ENCODE measurements at places on chromosomes 11 and 22.

DNA sequence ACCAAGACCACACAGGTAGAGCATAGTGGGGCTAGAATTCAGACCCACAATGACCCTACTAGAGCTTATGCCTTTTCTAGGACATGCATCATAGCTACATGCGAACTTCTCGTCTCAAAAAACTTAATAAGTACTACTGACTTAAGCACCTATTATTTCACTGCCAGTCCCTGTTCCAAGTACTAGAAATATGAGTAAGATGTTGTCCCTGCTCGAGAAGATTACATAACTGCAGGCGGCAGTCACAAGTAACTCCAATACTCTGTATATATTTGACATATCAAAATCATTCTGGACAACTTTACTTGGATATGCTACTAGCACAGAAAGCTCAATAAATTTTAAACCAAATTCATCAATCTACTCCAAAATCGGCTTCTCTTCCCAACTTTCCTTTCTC lies 235.0 kb downstream of the TTC28 start:
- no peak for DNase-seq

- DNase-seq = no peak
These were observed 440.1 kb downstream of the MIAT start for GRCh38 chr22:27097506-27097905.

- no peak for DNase-seq
These were observed 17.1 kb downstream of the FAR1 start for GRCh38 chr11:13685461-13686108.

DNA sequence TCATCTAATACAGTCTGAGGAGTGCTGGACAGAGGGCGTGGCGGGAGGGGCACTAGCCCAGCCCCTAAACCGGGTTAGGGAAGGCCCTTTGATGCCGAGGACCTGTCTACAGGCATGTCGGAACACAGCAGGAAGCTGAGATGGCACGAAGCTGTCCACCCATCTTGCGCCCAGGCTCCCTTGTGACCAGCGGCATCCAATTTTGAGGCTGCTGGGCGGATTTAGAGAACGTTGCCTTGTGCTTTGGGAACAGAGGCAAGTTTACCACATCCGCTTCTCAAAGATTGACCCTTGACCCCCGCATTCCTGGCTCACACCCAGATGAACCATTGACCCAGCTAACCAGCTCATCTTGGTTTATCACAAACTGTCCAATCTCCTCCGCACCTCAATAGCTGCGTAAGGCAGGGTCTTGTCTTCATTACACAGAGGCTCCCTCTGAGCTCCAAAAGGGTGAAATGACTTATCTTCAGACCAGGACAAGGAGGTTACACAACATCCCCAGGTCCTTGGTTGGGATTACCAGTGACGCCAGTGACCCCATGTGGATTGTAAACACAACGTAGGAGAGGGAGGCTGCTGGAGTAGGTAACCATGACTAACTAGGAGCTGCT lies 4.5 kb downstream of the FAM83F start:
- DNase-seq = peak; percentile 67

DNA sequence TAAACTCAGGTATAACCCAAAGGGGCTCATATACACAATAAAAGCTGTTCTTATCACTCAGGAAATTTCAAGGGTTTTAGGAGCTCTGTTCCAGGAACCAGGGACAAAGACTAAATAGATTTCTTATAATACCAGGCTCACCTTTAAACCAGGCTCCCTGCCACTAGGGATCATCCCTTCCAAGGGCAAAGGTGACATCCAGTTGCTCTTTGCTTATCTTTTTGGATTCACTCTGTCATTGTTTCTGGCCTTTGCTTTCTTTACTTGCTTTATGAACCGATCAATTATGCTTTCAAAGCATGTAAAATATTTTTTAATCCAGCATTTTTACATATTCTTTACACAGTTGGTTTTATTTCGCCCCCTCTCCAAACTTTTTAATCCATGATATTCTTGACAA lies 321.7 kb upstream of the SYN3 start:
- DNase-seq = no peak

GRCh38 chr11:66564538-66564937 lies 3.9 kb downstream of the CTSF start:
- no peak for DNase-seq

DNA sequence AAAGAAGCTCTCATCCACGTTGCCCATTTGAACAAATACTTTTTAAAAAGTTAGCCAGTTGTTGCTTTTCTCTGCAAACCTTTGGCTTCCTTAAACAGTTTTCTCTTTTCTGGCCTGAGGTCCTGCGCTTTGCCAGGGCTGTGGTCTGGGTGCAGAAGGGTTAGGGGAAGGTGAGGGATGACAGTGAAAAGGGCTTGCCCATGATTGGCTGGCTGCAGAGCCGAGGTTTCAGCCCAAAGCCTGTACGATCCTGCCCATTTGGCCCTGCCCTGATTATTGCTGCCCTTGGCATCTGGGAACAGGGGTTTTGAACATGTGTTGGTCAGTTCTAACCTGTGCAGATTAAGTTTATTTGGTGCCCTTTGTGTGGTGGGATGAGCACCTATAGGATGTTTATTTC lies 1.5 kb downstream of the INCENP start:
- no peak for DNase-seq

DNA sequence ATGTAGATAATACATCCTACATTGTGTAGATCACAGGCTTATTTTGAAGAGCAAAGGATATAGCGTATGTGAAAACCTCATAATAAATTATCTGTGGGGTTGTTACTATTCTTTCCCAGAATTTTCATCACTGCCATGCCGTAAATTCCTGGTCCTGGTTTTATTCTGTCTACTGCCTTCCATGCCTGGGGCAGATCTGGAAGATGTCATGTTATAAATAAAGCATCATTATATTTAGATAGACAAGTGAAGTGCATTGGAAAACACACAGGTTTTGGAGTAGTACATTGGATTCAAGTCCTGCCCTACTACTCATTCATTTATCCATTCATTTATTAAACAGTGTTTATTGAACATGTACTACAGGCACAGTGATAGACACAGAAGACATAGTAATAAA lies 2.2 kb downstream of the C11orf52 start:
- no peak for DNase-seq

GRCh38 chr11:113179181-113179704 lies 135.1 kb upstream of the TTC12 start:
- DNase-seq = no peak

GRCh38 chr22:20127318-20127868 lies 4.2 kb upstream of the ZDHHC8 start:
- DNase-seq = no peak

DNA sequence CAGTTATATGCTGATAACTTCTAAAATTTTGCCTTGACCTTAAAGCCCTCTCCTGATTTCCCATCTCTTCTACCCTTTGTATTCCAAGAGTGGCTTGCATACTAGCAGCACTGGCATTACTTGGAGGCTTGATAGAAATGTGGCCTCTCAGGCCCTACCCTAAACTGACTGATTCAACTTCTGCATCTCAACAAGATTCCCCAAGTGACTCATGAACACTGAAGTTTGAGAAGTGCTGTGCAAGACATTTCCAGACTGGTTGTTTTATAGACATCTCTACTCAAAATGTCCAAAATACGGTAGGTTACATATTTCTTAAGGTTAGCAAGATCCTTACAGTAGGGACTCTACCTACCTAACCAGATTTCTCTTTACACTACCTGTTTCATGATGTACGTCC lies 48.6 kb downstream of the SESN3 start:
- no peak for DNase-seq

DNA sequence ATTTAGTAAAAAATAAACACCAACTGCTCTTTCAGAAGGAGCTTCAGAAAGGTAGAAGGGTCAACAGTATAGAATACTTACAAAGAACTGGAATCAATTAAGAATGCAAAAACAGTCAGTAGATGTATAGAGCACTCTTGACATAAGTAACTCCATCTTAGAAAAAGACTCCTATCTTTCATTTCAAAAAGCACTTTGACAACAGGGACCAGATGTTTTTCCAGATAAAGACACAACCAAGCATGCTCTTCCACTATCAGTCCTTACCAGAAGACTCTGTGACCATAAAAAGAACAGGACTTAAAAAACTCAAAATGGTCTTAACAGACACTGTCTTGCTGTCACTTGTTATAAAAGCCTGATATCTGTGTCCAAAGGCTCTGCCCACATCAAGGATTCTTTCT lies 5.2 kb downstream of the SLC25A17 start:
- no peak for DNase-seq

GRCh38 chr22:25051073-25051472 lies 98.6 kb downstream of the KIAA1671 start:
- DNase-seq = no peak

DNA sequence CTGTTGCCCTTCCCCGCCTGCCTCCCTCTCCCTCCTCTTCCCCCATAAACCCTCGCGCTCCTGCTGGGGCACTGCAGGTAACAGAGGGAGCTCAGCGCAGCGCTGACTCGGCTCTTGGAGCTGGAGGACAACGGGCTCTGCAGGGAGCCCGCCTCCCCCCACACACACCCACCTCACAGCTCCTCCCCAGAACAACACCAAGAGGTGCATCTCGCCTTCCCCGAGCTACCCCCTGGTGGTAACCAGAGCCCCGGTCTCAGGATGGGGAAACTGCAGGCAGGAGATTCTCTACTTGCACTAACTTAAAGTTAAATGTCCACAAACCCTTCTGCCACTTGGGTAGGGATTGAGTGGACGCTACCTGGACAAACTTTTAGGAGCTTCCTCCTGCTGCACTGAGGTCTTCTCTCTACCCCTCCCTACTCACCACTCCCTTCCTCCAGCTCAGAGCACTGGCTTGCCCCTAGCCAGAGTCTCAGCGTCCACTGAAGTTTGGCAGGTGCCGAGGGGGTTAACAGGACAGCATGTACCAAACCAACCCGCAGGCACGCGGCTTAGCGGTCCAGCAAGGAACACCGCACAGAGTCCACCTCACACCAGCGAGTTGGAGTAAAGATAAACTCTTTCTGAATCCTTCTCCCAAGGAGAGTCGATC lies 4.0 kb upstream of the SCN4B start:
- DNase-seq = no peak

- DNase-seq = no peak
These were observed 6.3 kb downstream of the TMA7B start for GRCh38 chr22:39966470-39966869.

GRCh38 chr11:18295316-18295715 lies 26.6 kb downstream of the HPS5 start:
- no peak for DNase-seq

- no peak for DNase-seq
These were observed 12.5 kb downstream of the HSD17B12 start for GRCh38 chr11:43693069-43693468.

- no peak for DNase-seq
These were observed 81.9 kb downstream of the PRR5L start for GRCh38 chr11:36377759-36378564.

- DNase-seq = no peak
These were observed 88.1 kb downstream of the RRAS2 start for GRCh38 chr11:14270690-14271542.

- DNase-seq = no peak
These were observed 17.8 kb downstream of the BBOX1 start for GRCh38 chr11:27058456-27058855.

DNA sequence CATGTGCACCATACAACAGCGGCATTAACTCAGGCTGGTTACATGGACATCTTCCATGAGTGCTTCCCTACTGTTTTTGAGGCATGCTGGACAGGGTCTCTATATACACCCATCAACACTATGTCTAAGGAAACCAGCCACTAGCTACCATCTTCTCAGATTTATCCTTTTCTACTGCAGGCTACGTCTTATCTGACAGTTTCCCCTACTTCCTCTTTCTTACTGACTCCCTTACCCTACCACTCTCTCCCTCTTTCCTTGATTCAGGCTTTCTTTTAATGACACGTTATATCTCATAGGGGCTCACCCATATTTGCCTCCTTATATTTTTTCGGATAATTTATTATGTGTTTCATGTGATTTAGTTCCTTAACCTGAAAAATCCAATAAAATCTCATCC lies 41.8 kb downstream of the DDI1 start:
- no peak for DNase-seq

GRCh38 chr11:12159351-12160099 lies 49.1 kb downstream of the MICAL2 start:
- DNase-seq = no peak

GRCh38 chr11:84497981-84498411 lies 1129.1 kb downstream of the DLG2 start:
- DNase-seq = peak; percentile 58

- DNase-seq = no peak
These were observed 42.1 kb upstream of the CRTAM start for GRCh38 chr11:122796128-122796717.

DNA sequence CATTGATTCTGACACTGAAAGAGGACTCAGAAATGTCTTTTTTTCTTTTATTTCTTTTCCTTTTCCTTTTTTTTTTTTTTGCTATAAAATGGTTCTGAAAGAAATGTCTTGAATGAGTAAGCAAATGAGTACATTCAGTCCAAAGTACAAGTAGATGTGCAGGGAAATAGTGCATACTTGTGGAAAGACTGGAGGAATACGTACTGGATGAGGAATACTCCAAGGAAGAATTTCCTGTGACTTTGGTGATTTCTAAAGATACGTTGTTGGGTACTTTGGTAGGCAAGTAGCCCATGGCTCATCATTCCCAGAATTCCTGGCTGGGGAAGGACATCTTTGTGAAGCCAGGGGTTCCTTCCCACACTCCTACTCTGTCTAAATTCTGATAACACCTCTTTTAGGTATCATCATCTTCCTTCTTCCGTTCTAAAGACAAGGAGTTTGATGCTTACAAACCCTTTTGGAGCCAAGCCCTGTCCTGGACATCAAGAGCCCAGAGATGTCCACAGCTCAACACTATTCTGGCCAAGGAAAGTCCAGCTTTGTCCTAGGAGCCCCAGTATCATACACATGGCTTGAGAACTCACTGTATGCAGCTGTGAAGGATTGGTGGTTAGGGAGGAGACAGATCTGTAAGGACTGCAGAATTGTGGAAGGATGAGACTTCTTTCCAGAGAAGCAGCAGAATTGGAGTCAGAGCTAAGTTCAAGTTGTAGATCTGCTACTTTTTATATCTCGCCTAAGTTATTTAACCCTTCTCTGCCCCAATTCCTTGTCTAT lies 4.8 kb upstream of the NUP98 start:
- DNase-seq = no peak

DNA sequence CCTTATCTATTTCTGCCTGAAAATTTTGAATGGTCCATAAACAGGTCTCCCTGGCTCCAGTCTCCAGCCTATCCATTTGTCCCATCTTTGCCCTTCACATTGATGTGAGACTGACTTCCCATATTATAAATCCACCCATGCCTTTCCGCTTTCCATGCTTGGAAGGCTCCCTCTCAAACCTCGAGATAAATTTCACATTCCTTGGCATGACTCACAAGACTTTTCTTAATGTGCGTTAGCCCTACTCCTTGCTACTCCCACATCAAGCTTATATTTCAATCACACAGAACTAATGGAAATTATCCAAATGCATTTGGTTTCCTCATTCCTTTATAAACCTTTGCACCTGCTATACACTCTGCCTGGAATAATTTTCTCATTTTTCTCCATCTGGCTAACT lies 163.7 kb upstream of the NTM start:
- DNase-seq = no peak

GRCh38 chr11:1541474-1542204 lies 30.4 kb downstream of the DUSP8 start:
- no peak for DNase-seq

- no peak for DNase-seq
These were observed 41.8 kb downstream of the MAP6 start for GRCh38 chr11:75626889-75627529.

- no peak for DNase-seq
These were observed 27.2 kb upstream of the RASSF10 start for GRCh38 chr11:12981676-12982522.

GRCh38 chr22:43231724-43232034 lies 44.7 kb upstream of the TTLL12 start:
- no peak for DNase-seq

- DNase-seq = no peak
These were observed 41.7 kb downstream of the THAP12 start for GRCh38 chr11:76339221-76339620.

All from non-pigmented ciliary epithelial cell (primary cell).